ENCODE measurements at places on chromosomes 11 and 22. TPM values are rescaled to one million over a fixed set of nuclear protein-coding genes. Genes with fewer than 3 reads are reported as not detected.

OR5P2 gene
- not detected for total RNA-seq

TMEM191C gene
- total RNA-seq, result 0.27 TPM

USH1C gene
- 1.2 TPM for total RNA-seq

MS4A14 gene
- total RNA-seq, result 3.6 TPM

ACTN3 gene
- total RNA-seq, result not detected

C11orf97 gene
- total RNA-seq, result not detected

FAT3 gene
- total RNA-seq, result 2.8 TPM

TRPT1 gene
- total RNA-seq, result 46.6 TPM

CRYBA4 gene
- not detected for total RNA-seq

HPS5 gene
- total RNA-seq, result 28.5 TPM

PRRG4 gene
- 1.6 TPM for total RNA-seq

RAPSN gene
- total RNA-seq, result 0.55 TPM

TNNT3 gene
- not detected for total RNA-seq

DNA sequence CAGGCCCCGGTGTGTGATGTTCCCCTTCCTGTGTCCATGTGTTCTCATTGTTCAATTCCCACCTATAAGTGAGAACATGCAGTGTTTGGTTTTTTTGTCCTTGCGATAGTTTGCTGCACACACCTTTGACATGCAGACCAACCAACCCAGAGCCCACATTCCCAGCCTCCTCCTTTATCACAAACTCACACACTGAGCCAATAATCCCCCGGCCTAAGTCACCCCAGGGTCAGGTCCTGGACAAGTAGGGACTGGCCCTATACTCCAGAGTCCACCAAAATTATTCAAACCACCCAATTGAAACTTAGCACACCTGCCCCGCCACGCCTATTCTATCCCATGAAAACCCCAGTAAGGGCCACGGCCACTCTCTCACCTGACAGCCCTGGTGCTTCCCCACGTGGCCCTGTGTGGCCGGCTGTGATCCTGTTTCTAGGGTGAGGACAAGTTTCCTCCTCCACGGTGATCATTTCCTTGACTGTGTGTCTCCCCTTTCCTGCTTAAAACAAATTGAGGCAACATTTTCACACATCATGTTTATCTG is 83.1 kb upstream of the SLC22A12 start:
- no peaks in the 10 kb centered on the region for H3K36me3 ChIP-seq
- H3K27ac ChIP-seq, result no peak overlapping the region
- H3K4me3 ChIP-seq, result no peak overlapping the region
- H3K27me3 ChIP-seq, result peaks cover 3% of the 10 kb centered on the region
- no peak for DNase-seq

- H3K36me3 ChIP-seq, result no peaks in the 10 kb centered on the region
- DNase-seq, result no peak
- no peaks in the 10 kb centered on the region for H3K27me3 ChIP-seq
- H3K4me1 ChIP-seq, result no peaks in the 10 kb centered on the region
- H3K4me3 ChIP-seq, result no peak overlapping the region
Measured at GRCh38 chr11:66494458-66494857, 14.2 kb downstream of the DPP3 start.

- peaks cover 52% of the 10 kb centered on the region for H3K4me1 ChIP-seq
- no peaks in the 10 kb centered on the region for H3K27me3 ChIP-seq
Measured at GRCh38 chr22:23763954-23764353, 1.2 kb downstream of the C22orf15 start.

DNA sequence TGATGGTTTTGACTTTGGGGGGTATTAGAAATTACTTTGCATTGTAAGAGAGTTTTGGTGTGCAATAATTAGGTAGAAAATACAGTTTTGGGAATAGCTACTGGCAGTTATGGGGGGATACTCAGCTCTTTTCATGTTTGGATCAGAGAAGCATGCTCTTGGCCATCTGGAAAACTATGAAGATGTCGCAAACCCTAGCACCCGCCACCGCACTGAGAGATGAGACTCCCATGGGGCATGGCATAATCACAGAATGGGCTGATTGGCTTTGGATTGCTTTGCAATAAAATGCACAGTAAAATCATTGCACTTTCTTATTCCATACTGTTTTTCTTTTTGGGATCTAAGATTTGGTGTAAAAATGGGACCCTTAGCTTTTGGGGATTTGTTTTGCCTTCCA is 43.5 kb upstream of the SLC5A12 start:
- no peaks in the 10 kb centered on the region for H3K36me3 ChIP-seq
- no peak overlapping the region for H3K4me3 ChIP-seq
- no peak overlapping the region for H3K27ac ChIP-seq
- no peak for DNase-seq

DNA sequence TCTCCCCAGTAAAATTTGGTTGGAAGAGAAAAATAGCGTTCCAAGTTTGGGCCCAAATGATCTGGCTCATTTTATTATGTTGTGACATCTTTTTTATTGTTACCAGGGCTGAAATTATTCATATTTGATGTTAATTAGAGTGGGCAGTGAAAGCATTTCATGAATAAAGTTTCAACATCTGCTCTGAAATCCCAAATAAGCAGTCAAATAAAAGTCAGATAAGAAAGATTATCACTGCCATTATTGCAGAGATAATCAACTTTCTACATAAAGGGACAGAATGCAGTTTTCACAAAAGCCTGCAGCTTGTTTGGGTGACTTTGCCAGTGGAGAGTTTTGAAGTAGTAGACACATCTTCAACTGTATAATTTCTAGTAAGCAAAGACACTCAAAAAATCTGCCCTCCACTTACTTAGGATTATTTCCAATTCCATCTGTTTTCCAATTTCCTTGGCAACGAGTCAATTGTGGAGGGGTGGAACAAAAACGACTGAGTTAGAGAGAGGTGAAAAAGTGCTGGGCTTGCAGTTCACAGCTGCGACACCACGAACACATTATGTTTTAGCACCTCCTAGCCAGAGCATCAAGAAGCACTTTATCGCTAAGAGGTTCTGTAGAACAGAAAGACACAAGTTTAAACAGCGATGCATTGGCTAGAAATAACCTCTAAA is 9.0 kb downstream of the TECTA start:
- no peaks in the 10 kb centered on the region for H3K27me3 ChIP-seq
- DNase-seq, result no peak
- H3K36me3 ChIP-seq, result no peaks in the 10 kb centered on the region
- no peak overlapping the region for H3K4me3 ChIP-seq

DNA sequence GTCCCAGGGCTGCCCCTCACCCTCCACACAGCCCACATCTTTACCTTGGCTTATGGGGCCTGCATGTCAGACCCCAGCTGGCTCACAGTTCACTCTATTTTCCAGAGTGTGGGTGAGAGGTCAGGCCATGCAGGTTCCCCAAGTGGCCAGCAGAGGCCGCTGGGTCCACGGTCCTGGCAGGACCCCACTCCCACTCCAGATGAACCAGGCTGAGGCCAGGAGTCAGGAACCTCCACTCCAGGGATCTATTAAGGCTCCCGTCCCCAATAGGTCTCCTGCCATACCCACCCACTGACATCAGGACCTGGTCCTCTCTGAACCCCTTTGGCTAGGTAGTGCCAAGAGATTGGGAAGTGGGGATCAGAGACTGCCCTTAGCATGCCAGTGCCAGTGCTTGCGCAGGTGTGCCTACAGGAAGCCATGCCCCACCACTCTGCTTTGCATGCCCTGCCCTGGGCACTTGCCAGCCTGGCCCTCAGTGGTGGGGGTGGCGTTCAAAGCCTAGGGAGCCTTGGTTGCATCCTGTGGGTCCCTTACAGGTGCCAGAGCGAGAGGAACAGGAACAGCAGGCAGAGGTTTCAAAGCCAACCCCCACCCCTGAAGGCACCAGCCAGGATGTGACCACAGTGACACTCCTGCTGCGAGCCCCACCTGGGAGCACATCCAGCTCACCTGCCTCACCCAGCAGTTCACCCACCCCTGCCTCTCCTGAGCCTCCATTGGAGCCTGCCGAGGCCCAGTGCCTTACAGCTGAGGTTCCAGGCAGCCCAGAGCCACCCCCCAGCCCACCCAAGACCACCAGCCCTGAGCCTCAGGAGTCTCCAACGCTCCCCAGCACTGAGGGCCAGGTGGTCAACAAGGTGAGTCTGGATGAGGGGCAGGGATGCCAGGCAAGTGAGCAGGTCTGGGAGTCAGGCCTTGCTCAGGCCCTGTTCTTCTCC is 8.3 kb downstream of the SMTN start:
- peak; percentile 91 for DNase-seq
- H3K4me3 ChIP-seq, result peak overlapping the region; percentile 35
- peaks cover 45% of the 10 kb centered on the region for H3K36me3 ChIP-seq
- H3K27me3 ChIP-seq, result no peaks in the 10 kb centered on the region
- peak overlapping the region; percentile 100 for H3K27ac ChIP-seq

DNA sequence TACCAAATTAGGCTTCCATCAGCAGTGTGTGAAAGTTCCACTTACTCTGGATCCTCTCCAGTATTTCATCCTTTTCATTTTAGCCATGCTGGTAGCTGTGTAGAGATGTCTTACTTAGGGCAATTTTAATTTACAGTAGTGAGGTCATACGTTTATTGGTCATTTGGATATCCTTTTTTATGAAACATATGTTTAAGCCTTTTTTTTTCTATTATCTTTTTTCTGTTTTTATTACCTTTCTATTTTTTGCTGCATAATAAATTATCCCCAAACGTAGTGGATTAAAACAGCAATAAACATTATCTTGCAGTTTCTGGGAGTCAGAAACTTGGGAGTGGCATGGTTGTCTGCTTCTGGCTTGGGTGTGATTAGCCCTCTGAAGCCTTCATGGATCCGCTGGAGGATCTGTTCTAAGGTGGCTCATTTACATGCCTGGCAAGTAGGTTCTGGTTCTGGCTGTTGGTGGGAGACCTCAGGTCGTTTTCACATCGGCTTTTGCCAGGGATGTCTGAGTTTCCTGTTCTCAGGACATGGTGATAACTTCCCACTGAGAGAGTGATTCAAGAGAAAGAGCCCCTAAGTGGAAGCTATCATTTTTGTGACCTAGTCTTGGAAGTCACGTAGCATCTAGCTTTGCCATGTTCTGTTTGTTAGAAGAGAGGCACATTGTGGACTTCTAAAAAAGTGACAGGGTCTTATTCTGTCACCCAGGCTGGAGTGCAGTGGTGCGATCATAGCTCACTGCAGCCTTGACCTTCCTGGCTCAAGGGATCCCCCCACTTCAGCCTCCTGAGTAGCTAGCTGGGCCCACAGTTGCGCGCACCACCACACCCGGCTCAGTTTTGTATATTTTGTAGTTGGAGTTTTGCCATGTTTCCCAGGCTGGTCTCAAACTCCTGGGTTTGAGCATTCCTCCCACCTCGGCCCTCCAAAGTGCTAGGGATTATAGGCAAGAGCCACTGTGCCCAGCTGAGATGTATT is 38.6 kb downstream of the PPP6R3 start:
- peaks cover 48% of the 10 kb centered on the region for H3K4me1 ChIP-seq
- H3K27ac ChIP-seq, result no peak overlapping the region
- H3K4me3 ChIP-seq, result no peak overlapping the region
- no peak for DNase-seq

- H3K27ac ChIP-seq, result no peak overlapping the region
- DNase-seq, result no peak
- peaks cover 33% of the 10 kb centered on the region for H3K36me3 ChIP-seq
- H3K4me1 ChIP-seq, result no peaks in the 10 kb centered on the region
- H3K4me3 ChIP-seq, result no peak overlapping the region
Measured at GRCh38 chr11:57699813-57700212, 12.2 kb downstream of the MED19 start.

DNA sequence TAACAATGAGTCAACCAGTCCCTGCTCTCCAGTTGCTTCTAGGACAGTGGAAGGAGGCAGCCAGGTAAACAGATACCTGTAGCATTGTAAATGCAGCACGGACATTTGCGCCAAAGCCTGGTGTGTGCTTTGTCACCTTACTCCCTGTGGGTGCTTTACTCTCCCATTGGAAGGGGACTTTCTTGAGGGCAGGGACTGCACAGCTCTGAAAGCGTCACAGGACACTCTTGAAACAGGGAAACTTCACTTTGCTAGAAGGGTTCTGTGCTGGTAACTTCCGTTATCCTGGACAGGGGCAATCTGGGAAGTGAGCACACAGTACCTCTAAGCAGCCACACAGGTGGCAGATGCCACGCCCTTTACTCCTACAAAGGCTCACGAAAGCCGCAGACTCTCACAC is 99.8 kb downstream of the MYO18B start:
- DNase-seq, result no peak
- no peak overlapping the region for H3K27ac ChIP-seq
- H3K27me3 ChIP-seq, result no peaks in the 10 kb centered on the region
- no peaks in the 10 kb centered on the region for H3K4me1 ChIP-seq

GRCh38 chr11:16337421-16338213 is 18.7 kb downstream of the SOX6 start:
- H3K27ac ChIP-seq, result no peak overlapping the region
- no peaks in the 10 kb centered on the region for H3K36me3 ChIP-seq
- no peak for DNase-seq
- H3K4me1 ChIP-seq, result no peaks in the 10 kb centered on the region

- H3K27me3 ChIP-seq, result peaks cover 4% of the 10 kb centered on the region
- no peaks in the 10 kb centered on the region for H3K36me3 ChIP-seq
- H3K27ac ChIP-seq, result no peak overlapping the region
- no peak overlapping the region for H3K4me3 ChIP-seq
Measured at GRCh38 chr11:27174021-27174420, 133.4 kb downstream of the BBOX1 start.

GRCh38 chr11:36744375-36745168 is 146.5 kb upstream of the RAG2 start:
- no peaks in the 10 kb centered on the region for H3K4me1 ChIP-seq
- DNase-seq, result peak; percentile 73
- H3K27me3 ChIP-seq, result no peaks in the 10 kb centered on the region
- no peaks in the 10 kb centered on the region for H3K36me3 ChIP-seq
- no peak overlapping the region for H3K27ac ChIP-seq
- H3K4me3 ChIP-seq, result no peak overlapping the region

GRCh38 chr22:46393873-46394272 is 58.4 kb downstream of the TRMU start:
- no peaks in the 10 kb centered on the region for H3K4me1 ChIP-seq
- H3K4me3 ChIP-seq, result no peak overlapping the region
- H3K27me3 ChIP-seq, result no peaks in the 10 kb centered on the region
- no peaks in the 10 kb centered on the region for H3K36me3 ChIP-seq
- DNase-seq, result no peak

DNA sequence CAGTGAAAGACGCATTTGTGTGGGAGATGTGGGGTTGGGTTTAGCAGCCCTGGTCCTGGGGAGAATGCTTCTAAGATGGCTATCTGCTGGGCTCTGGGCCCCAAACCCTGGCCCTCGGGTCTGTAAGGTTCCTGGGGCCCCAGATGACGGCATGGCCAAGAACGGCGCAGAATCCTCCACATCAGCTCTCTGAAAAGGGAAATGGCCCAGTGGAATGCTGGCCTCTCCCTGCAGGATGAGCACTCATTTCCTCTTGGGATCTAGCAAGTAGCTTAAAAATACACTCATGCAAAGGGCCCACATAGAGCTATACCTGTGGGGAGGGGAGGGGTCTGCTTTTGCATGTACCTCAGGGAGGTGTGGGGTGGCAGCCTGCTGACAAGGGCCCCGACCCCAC is 37.5 kb upstream of the LINC01488 start:
- H3K27me3 ChIP-seq, result no peaks in the 10 kb centered on the region
- no peaks in the 10 kb centered on the region for H3K4me1 ChIP-seq
- no peaks in the 10 kb centered on the region for H3K36me3 ChIP-seq
- H3K4me3 ChIP-seq, result no peak overlapping the region

GRCh38 chr11:207863-208180 is 314 bp downstream of the RIC8A start:
- peak overlapping the region; percentile 98 for H3K4me3 ChIP-seq
- no peaks in the 10 kb centered on the region for H3K27me3 ChIP-seq
- peaks cover 38% of the 10 kb centered on the region for H3K4me1 ChIP-seq
- peak; percentile 81 for DNase-seq
- peak overlapping the region; percentile 100 for H3K27ac ChIP-seq
- H3K36me3 ChIP-seq, result peaks cover 19% of the 10 kb centered on the region

Data from sigmoid colon (tissue), 7 donors.